Esophagus squamous epithelium (tissue), 5 donors: ENCODE measurements at places on chromosomes 7 and 10. TPM values are rescaled to one million over a fixed set of nuclear protein-coding genes. Genes with fewer than 3 reads are reported as not detected.

DNA sequence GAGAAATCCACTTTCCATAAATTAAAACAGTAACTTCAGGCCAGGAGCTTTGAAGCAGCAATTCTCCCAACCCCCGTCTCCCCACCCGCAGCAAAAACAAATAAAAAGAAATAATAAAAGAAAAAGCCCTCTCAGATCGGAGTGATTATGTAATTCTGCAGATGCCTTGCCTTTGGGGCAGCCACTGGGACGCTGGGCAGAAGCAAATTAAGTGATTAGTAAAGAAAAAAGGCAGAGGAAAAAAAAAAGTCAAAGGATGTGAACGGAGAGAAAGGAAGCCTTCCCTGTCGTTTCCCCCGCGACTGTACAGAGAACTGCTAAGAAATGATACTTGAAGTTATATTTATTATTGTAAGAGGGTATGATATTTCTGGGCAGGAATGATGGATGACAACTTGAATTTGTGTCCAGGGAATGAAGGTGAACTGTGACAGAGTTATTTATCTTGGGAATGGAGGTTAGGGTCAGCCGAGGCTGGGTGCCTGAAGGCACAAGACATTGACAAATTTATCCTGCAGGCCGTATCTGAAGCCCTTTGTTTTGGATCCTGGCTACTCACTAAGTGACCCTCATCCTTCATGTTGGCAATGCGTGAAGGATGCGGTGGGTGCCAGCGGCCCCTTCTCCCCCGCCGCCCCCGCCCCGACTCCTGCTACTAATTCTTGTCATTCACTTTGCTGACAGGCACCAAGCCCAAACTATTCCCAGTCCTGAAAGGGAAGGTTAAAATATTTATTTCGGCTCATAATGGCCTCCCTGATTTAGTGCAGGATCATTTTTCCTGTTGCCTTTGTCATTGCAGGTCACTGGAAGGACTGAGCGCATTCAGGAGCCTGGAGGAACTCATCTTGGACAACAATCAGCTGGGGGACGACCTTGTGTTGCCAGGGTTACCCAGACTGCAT, 604.0 kb downstream of the LRMDA start:
- no peak for DNase-seq

- no peak for DNase-seq
Measured at GRCh38 chr7:157870644-157871290, 534.0 kb downstream of the DNAJB6 start.

DNA sequence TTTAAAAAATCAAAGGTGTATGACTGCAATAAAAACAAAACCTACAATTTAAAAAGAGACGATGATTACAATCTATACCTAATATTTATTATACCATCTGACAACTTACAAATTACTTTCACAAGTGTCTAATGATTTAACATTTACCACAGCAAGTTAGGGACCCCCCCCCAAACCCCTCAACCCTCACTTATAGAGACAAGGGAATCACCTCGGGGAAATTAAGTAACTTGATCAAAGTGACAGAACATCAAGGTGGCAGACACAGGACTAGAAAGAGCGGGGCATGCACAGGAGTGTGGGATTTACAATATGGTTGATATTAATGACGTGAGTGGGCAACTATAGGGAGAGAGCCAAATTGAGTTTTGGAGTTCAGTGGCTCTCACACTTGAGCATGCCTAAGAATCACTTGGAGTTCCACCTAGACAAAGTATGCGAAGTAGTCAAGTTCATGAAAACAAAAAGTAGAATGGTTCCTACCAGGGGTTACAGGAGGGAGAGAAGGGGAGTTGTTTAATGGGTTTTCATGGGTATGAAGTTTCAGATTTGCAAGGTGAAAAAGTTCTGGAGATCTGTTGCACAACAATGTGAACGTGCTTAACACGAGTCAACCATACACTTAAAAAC, 43.4 kb downstream of the SGMS1 start:
- no peak for DNase-seq

GRCh38 chr10:31876652-31877352, 51.8 kb downstream of the ARHGAP12 start:
- no peak for DNase-seq

DNA sequence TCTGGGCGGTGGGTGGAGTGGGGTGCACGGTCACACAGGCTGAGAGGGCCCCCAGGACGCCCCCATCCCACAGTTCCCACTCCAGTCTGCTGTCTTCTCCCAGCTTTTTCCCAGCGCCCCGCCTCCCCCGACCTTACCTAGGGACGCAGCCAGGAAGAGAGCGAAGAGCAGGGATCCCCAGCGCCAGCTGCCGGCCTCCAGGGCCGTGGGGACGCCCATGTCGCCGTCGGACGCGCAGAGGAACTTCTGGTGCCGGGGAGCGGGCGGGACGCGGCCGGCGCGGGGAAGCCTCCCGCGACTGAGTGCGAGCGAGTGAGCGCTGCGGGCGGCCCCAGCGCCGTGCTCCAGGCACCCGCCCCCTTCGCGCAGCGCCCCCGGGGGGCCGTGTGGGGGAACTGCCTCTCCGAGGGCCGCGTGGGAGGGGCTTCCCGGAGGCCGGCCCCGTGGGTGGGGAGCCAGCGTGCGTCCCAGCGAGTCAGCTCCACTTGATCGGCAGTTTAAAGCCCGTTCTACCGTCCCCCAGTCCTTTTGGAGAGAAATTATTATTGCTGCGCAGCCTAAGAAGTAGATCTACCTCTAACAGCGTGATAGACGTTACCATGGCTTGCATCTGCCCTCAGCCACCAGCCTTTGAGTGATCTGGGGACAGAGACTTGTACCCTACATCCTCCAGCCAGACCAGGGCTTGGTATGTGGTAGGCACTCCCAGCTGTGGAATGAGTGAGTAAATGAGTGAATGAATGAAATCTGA, at the start of gene VSIR:
TSS of gene VSIR (minus strand) at position 300 of the 751 bp plus-strand sequence. CDS start at position 219, 81 bp downstream.
- DNase-seq, result peak; percentile 43

GRCh38 chr7:104695563-104695962, 318.4 kb upstream of the KMT2E start:
- DNase-seq, result no peak

DNA sequence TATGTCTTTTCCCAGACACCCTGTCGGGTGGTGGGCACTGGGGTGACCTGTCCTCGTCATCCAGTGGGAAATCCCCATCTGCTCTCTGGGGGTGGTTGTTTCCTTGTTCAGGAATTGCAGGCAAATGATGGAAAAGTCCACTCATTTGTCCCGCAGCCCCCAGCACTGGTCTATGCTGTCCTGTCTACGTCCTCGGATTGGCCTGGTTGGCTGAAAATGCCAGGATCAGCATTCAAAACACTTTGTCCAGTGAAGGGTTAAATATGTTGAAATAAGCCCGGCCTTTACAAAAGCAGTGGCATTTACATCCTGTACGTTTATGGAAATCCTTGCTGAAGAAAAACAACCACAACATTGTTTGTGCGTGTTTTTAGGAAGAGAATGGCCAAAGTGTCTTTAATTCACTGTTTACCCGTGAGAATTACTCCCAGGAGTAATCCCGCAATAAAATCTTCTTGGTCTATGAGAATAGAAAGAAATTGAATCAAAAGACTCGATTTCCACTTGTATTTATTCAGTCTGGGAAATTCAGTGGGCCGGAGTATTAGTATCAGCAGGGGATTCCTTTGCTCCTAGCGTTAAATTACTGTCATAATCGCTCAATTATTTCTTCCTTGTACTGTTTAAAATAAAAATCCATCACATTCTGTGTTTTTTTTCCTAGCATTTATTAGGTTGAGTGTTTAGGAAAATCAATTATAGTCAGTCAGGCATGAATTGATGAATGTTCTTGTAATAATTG, 116.8 kb upstream of the SH2B2 start:
- no peak for DNase-seq

- no peak for DNase-seq
Measured at GRCh38 chr7:152735443-152736004, 24.0 kb upstream of the ACTR3B start.

GRCh38 chr10:69973678-69974077, 79.0 kb upstream of the MACROH2A2 start:
- DNase-seq, result no peak

DNA sequence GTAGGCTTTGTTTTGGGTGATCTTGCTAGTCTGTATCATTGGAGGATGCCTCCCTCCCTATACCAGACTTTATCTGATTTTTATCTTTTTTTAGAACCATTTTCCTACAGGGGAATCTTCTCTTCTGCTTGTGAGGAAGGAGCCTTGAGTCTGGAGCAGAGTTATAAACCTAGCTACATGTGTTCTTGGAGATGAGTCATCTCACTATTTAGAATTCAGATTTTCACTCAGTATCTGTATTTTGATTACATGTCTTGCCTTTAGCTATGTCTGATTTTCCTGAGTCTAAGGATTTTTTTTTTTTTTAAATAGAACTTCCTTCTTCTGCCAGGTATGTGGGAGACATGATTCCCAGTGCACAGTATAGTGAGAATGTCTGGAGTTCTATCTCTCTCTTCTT, 211.6 kb upstream of the MBL2 start:
- no peak for DNase-seq

DNA sequence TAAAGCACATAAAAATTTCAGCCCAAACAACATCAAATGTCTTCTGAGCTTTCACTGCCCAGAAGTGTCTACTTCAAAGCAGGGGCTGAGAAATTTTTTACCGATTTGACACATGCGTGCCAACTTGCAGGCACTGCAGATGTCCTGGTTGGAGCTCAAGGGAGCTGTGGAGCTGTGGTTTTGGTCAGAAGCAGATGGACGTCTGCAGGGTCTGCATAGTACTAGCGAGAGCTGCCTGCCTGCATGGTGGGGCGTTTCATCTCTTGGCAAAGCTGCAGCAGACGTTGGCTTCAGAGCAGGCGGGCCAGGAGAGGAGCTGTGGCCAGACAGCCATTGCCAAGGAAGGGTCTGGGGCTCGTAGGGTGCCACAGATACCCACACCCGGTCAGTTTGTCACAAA, 296.7 kb downstream of the GLRX3 start:
- no peak for DNase-seq

DNA sequence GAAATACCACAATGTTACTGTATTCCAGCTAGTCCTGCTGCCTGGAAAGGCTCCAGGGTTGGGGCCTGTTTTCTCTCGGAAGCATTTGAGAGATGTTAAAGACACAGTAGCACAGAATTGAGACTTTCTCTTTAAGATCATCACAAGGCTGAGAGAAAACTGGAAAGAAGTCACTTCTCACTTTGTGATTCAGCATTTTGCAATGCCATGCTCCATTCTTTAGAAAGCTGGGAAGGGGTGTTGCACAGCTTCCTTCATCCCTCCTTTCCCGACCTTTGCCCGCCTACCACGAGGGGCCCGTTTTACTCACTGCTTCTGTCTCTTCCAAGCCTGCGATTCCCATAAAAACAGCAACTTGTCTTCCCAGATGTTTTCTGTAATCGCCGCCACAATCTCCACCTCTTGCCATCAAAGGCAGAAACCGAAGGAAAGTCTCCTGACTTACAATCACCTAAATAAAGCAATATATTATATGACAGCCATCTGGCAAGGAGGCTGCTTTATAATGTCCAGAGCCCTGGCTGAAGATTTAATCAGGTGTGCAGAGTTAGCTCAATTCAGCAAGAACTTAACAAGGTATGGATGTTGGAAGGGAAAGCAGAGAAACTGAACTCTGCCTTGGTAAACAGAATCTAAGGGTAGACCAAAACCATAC, 18.9 kb downstream of the NOD1 start:
- no peak for DNase-seq

GRCh38 chr7:150945853-150946420, 32.2 kb downstream of the KCNH2 start:
- DNase-seq, result no peak

- no peak for DNase-seq
Measured at GRCh38 chr7:41256186-41256945, 446.5 kb downstream of the INHBA start.

DNA sequence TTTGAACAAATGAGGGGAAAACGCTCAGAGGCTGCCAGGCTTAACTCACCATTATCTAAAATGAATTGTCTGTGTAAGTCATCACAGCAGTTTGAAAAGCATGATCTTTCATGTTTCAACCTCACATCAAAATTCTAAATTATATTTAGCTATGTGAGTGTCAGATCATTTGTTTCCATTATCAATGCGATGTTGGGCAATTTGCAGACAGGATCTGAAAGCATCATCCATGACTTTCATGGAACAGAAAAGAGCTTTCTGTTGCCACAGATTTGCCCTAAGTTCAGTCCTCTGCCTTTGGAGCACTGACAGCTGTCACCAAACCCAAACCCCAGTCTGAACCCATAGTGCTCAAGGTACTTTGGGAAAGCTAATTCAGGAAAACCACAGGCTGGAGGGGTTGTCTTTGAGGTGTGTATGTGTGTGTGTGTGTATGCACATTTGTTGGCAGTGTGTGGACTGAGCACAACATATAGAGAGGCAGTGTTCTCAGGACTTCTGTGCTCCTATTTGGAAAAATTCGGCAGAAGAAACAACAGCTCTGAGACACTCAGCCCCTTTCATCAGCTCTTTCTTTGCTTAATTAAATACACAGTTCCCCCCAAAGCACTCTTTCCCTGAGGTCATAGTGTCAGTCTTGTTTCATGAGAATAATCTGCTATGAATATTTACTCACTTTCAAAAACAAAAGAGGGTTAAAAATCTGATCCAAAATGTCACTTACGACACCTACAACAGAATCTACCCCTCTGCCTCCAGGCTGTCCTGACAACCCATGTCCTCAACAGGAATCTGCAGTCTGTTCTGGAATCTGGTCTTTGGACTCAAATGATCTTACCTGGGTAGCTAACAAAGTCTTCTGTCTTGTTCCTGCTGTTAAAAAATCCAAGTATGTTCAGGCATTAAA, 188.5 kb upstream of the KLF14 start:
- no peak for DNase-seq

DNA sequence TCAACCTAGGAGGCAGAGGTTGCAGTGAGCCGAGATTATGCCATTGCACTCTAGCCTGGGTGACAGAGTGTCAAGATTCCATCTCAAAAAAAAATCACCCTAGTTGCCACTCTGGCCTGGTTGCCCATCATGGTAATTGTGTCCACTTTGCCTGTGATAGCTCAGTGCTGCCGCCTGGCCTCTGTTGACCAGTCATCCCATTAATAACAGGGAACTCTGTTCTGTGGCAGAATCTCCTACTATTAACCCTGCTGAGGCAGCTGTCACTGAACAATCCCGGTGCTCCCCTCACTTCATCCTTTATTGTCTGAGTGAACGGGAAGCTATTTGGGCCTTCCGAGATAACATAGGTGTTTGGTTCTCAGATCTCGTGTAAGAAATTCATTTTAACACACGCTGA, 14.6 kb downstream of the ZNF3 start:
- DNase-seq, result no peak

- DNase-seq, result no peak
Measured at GRCh38 chr10:31299119-31299518, 19.9 kb upstream of the ZEB1 start.

Gene RBM20
- 4.5 TPM for total RNA-seq

Gene MOGAT3
- total RNA-seq, result not detected

Gene ENKUR
- total RNA-seq, result not detected

Gene TDRD1
- total RNA-seq, result 1.3 TPM

Gene SHTN1
- total RNA-seq, result 12.5 TPM

Gene FAM25A
- total RNA-seq, result 353 TPM

Gene WDR37
- total RNA-seq, result 8.1 TPM

Gene SPOCK2
- total RNA-seq, result 4.0 TPM
